ENCODE measurements at places on chromosomes 5 and 9.

DNA sequence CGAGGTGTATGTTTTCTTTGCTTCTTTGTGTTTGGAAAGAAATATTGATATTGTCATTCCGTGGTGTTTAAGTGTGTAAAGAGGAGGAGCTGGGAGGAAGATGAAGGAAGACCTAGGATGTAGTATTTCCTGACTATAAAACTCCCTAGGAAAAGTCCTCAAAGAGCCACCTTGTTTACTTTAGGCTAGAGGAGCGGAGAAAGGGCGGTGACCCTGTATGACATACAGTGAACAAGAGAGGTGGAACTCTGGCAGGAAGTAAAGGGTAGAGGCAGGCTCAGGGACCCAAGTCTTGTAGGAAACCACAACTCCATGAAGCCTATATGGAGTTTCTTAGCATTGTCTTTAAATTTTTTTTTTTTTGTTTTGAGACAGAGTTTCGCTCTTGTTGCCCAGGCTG lies 303.9 kb downstream of the DOCK8 start:
- no peak for DNase-seq

DNA sequence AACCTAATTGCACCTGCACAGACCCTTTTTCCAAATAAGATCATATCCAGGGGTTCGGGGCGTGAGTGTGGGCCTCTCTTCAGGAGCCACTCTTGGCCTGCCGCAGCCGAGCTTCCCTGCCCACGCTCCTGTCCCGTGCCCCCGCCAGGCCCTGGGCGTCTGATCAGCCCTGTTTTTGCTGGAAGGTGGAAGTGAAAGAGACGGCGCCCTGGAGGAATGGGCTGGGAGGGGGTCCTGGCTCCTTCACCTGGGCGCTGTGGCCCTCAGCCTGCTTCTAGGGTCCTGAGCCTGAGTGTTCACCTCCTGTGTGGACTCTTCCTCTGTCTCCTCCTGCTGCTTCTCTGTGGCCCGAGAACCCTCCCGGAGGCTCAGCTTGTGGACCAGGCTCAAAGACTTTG lies 11.2 kb upstream of the COL5A1 start:
- no peak for DNase-seq

DNA sequence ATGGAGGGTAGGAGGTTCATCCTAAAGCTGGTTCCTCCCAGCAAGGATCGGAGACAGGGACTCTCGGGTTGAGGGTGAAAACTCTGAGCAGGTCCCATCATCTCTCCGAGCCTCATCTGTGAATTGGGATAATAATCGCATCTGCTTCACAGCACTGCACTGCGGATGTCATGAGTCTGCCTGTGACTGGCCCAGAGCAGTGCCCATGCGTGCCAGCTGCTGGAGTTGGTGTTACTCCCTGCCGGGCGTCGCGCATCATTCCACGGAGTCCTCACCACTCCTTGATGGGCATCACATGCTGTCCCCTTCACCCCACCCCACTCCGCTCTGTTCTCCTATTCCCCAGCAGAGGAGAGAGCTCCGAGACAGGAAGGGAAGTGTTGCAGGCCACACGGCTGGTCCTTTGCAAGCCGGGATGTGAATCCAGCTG lies 35.1 kb upstream of the ORM1 start:
- DNase-seq: no peak

GRCh38 chr9:94650949-94651348 lies 11.6 kb upstream of the FBP1 start:
- DNase-seq: no peak

GRCh38 chr5:177319913-177320588 lies 8.4 kb upstream of the MXD3 start:
- no peak for DNase-seq

DNA sequence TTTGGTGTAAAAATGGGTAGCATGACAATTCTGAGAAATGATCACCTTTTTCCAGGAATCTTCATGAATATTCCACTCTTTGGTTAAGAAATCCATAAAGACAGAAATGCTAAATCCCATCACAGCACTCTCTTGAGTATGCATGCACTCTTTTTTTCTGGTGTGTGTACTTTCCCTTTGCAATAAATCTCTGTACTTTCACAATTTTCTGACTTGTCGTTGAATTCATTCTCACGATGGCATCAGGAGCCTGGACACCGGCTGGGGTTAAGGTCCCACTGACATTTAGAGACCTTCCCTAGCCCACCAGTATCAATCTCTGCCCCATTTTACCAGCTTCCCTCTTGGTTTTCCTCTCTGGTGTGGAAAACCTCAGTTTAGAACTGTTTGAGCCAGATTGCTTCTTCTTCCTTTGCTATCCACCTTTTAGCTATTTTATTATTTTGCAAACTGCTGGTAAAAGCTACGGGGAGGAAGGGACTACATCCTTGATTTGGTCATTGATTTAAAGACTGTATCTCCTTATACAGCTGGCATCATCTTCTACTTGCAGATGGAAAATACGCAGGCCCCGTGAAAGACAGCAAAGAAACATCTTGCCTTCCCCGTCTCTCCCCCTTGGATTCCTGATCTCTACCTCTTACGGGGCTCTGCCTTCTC lies 59.9 kb upstream of the ZFR start:
- DNase-seq: no peak

DNA sequence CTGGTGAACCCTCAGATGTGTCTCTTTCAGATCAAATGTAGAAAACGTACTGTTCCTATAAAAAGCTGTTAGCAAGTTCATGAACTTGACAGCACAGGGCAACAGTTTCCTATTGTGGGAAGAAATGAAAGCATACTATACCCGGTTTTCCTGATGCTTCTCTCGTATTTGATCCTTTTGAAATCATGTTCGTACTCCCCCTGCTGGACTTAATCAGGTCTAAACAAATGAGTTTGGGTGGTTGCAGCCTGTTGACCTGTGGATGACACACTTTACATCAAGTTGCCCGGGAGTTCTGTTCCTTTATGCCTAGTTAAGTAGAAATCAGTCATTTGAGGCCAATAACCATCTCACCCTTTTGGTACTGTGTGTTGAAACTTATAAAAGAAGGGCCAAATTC lies 1992.3 kb downstream of the MAT2B start:
- no peak for DNase-seq

- DNase-seq: no peak
Observed at GRCh38 chr5:4553130-4553529, 587.0 kb upstream of the ADAMTS16 start.

GRCh38 chr9:85079349-85079748 lies 409.8 kb downstream of the NTRK2 start:
- no peak for DNase-seq

- DNase-seq: no peak
Observed at GRCh38 chr5:130090569-130091270, 186.5 kb downstream of the CHSY3 start.

All from AML-193 (cell line).